ENCODE measurements at places on chromosomes 6 and 20.

DNA sequence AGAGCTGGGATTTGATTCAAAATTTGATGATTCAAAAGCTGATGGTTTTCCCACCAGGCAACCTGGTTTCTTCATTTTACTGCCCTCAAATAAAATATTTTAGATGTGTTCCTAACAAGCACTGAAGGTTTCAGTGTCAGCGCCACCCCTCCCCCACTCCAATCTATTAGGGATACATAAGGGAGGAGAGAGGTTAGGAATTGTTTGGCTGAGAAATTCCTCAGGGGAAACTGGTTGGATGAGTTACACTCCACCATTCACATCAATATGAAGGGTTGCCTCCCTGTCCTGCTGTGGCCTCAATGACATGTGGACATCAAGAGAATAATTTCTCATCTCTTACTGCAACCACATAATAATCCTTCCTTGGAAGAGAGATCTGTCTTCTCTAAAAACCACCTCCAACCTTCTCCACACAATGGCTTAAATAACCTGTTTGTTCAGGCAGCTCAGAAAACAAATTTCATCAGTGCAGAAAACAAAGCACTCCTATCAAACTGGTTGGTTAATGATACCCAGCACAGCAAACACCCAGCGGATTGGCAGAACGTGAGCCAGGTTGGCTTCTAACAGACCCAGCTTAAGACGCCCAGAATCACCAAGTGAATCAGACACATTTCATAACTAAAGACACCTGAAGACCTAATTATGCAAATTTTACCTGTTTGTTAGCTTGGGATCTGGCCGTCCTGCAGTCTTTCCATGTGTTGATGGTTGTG, 136.0 kb upstream of the SGK1 start:
- DNase-seq, result no peak

- DNase-seq, result no peak
These were observed 170.8 kb upstream of the PHACTR1 start for GRCh38 chr6:12545619-12546409.

GRCh38 chr6:142155091-142155490, 8.0 kb downstream of the VTA1 start:
- DNase-seq, result no peak

- no peak for DNase-seq
These were observed 14.9 kb downstream of the SYCP2L start for GRCh38 chr6:10901770-10902169.

GRCh38 chr6:131949620-131949908, 1.6 kb downstream of the CCN2 start:
- DNase-seq, result no peak

- no peak for DNase-seq
These were observed 9.1 kb downstream of the BANF2 start for GRCh38 chr20:17708675-17709360.

GRCh38 chr6:53410508-53411258, 61.9 kb upstream of the ELOVL5 start:
- DNase-seq, result no peak

DNA sequence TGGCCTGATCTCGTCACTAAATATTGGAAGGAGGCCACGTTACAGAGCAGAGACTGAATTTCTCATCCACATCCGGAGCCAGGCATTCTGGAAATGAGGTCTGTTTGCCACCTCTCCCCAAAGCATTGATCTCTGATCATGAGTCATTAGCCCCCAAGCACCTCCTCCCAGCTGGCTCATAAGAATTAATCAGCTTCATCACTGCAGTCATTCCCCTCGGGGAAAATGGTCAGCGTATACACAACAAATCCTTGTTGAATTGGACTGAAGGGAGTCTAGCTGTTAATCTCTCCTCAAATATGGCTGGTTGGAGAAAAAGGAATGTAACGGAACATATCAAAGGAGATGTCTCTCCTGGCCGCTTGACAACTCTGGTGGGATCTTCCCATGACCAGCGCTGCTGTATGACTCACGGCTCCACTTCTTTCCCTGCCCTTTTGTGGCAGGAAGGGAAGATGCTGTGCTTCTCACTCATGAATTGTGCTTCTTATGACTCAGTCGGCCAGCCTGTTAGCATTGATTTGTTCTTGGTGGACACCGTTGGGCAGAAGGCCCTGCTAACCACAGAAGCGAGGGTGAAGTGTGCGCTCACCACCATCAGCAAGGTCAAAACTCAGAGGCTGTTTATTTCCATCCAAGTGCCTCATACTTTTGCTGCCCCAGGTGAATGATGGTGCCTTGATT, 76.7 kb downstream of the RNF182 start:
- DNase-seq, result no peak

DNA sequence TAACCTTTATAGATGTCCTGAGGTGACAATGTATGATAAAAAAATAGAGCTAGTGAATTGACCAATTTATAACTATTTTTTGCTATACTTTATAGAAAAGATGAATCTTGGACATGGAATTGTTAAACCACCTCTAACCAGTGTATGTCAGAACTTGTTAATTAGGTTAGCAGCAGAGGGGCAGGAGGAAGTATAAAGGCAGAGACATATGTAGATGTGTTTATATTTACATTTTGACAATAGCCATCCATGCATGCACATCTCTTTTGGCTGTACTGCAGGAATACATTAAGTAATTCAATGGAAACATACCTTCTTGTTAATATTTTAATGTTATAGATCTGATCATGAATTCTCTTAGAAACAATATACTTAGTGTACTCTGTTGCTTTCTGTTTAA, 254.6 kb upstream of the NT5E start:
- DNase-seq, result no peak

DNA sequence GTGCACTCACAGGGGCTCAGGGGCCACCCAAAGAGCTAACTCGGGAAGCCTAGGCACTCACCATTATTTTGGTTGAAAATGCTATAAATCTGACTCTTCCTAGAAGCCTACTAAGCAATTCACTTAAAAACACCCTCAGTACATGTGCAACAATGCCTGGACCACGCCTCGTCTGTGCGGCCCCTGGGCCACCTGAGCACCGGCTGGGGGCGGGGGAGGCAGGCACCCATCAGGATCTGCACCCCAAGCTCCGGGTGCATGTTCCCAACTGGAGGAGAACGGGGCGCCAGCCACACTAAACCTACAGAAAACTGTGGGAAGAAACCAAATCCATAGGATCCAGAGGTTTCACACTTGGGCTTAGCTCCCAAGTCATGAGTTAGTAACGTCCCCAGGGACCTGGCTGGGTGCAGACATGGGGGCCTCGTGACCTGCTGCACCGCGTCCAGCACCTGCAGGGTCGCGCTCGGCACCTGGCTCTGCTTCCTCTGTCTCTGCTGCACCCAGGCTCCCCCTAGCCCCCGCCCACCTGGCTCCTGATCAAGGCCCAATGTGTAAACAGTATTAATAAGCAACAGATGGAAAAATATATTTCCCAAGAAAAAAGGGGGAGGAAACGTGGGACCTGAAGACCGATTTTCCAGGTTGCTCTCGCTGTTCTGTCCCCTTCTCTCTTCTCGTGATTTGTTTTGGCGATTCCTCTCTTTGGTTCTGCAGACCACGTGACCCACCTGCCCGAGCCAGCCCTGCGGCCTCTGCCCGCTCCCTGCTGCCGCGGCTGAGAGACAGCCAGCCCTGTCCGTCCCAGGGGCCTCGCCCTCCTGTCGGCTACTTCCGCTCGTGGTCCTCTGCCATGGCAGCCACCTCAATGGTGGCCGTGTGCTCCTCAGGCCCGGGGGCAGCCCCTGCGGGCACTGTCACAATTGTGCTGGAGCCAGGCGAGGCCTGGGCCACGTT, 15.5 kb upstream of the HELZ2 start:
- no peak for DNase-seq

- DNase-seq, result no peak
These were observed 3.2 kb downstream of the PSMG4 start for GRCh38 chr6:3261921-3262320.

DNA sequence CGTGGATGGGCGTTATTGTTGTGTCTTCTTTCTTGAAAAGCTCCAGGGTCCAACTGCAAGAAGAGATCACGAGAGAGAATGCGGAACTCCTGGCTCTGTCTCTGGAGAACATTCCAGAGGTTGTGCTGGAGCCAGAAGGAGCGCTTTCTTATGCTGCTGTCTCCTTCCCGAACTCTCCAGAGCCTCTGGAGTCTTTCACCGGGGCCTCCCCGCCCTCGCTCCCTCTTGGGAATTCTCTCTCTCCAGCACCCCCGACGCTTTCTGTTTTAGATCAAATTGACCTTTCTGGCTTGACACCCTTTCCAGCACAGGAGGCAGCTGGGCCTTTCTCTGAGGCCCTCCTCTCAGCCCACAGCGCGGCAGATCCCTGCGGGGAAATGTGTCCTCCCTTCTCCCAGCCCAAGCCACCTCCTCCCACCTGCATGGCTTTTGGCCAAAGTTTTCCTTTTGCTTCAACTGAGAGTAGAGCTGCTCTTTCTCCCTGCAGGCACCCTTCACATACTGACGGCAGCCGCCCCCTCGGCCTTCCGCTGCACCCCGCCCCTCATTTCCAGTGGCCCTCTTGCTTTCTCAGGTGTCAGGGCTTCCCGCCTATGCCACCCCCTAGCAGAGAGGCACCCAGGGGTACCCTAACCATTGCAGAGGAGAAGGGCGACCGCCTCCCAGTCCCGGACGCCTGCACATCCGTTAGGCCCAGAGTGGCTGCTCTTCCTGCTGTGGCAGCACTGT, 6.6 kb upstream of the CCR6 start:
- DNase-seq, result no peak

GRCh38 chr6:35662999-35663398, 25.7 kb downstream of the FKBP5 start:
- no peak for DNase-seq

DNA sequence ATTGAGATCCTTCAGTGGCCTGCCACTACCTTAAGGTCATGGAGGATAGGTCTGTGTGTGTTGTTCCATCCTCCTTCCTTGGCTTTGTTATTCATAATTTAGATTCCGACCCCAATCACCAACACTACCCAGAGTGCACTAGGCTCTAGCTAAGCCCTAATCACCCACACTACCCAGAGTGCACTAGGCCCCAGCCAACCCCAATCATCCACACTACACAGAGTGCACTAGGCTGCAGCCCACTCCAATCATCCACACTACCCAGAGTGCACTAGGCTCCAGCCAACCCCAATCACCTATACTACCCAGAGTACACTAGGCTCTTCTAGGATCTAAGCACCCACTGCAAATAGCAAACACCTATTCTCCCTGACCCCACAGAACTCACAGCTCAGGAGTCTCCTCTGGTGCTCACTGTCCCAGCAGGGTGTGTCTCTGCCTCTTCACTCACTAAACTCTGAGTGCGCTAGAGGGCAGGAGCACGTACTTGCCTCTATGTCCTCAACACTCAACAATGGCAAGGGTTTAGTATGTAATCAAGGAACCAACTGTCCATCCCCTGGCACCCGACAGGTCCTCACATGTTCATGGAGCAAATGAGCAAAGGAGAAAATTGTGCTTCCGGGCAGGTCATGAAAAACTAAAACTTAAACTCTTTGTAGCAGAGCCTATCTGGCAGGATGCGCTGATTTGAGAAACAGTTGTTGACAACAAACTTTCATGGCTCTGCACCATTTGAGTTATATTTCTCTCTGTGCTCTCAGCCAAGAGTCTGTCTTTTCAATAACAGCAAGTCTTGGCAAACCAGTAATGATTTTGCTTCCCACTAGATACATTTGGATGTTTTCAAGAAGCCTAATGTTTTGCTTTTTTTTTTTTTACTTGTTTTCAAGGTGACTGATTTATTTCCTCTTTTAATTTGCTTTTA, 54.3 kb downstream of the SLC22A23 start:
- DNase-seq, result no peak

DNA sequence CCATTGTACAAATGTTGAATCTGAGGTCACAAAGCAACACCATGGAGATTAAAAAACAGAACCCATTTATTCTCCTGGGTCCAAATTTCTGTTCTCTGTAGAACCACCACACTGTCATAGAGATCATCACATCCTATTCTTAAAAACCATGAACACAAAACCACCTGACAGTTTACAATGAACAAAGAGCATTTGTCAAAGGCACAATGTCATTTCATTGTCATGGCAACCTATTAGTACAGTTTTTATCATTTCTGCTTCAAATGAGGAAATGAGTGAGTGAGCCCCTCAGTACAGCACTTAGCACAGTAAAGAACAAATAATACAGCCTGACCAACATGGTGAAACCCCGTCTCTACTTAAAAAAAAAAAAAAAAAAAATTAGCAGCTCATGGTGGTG, 23.1 kb upstream of the LAMP5 start:
- no peak for DNase-seq

DNA sequence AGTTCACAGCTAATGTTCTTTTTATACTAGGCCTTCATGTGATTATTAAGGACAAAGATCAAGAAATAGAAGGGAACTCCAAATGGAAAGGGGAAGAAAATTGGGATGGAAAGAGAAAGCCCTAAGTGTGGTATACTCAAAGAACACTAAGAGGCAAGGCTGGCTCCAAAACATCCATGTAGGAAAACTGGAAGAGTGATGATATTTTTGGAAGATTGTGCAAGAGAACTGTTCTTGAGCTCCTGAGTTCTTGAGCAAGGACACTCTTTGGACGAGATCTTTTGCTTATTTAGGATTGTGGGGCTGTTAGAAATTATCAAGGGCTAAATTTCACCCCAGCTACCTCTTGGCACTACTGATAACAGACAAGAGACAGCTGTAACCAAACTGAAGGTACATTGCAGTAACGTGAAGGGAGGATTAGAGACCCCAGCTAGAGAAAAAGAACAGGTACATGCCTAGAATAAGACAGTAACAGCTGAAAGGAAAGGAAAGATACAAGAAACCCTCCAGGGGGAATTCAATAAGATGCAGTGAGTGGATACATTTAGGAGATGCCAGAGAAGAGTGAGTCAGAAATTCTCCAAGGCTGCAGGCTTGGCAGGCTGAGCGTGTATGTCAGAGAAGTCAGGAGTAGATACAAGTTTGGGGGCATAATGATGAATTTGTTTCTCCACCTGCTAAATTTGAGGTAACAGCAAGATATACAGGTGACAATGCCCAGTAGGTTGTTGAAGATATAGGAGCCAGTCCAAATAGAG, 69.7 kb downstream of the CBLN4 start:
- no peak for DNase-seq

- no peak for DNase-seq
These were observed 10.3 kb downstream of the RSPO4 start for GRCh38 chr20:991850-992249.

GRCh38 chr20:19605786-19606485, 152.1 kb upstream of the RIN2 start:
- DNase-seq, result no peak

GRCh38 chr20:20237093-20237959, 130.6 kb upstream of the INSM1 start:
- DNase-seq, result no peak

DNA sequence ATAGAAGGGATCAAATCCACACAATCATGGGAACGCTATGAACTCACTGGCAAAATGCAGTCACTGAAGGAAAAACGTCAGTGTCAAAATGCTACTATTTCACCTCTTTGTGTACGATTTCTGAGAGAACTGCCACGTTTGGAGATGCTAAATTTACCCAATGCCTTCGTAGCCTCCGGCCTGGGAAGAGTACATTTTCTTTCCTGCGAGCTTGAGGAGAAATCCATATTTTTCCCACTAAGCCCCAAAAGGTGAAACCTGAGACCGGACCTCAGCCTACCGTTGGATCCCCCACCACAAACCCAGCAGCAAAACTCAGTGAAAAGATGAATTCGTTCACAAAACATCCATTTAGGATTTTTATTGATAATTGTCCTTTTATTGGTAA, 131.7 kb downstream of the GPX5 start:
- DNase-seq, result no peak

GRCh38 chr20:32965115-32965514, 39.1 kb downstream of the SUN5 start:
- DNase-seq, result no peak
